ENCODE measurements at places on chromosomes 3 and 15.

DNA sequence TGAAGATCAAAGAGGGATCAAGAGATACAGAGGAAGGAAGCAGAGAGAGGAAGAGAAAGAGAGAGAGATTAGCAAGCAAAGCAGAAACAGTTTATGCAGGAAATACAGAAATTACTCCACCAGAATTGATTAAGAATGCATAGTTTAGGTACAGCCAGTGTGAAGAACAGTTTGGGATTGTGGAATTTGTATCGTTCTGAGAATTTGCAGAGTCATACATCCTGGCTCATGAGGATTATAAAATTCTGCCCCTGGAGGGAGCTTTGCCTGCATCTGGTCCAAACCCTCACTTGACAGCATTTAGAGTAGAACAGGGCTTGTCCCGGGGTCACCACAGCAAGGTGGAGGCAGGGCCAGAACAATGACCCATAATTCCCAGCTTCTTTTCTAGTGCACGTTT lies 44.1 kb downstream of the MASP1 start:
- no peak overlapping the region for H3K4me3 ChIP-seq
- no peak overlapping the region for H3K27ac ChIP-seq
- no peaks in the 10 kb centered on the region for H3K36me3 ChIP-seq
- no peak for DNase-seq
- H3K4me1 ChIP-seq: peaks cover 4% of the 10 kb centered on the region

DNA sequence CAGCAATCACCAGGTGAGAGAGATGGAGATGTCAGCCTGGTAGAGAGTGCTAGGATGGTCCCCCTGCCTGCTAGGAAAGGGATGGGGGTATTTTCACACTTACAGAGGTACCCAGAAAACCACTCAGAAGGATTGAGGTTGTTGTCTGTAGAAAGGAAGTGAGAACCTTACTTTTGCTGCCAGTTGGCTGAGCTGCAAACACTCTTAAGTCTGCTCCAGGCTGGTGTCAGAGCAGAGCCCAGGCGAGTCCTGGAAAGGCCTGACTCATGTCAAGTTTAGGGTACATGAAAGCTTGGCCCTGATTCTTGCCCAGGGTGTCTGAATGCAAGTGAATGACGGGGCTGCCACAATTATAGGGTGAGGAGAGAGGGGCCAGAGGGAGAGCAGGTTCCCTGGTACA lies 214.5 kb upstream of the TRIM42 start:
- no peaks in the 10 kb centered on the region for H3K36me3 ChIP-seq
- no peak overlapping the region for H3K27ac ChIP-seq
- H3K4me3 ChIP-seq: no peak overlapping the region

DNA sequence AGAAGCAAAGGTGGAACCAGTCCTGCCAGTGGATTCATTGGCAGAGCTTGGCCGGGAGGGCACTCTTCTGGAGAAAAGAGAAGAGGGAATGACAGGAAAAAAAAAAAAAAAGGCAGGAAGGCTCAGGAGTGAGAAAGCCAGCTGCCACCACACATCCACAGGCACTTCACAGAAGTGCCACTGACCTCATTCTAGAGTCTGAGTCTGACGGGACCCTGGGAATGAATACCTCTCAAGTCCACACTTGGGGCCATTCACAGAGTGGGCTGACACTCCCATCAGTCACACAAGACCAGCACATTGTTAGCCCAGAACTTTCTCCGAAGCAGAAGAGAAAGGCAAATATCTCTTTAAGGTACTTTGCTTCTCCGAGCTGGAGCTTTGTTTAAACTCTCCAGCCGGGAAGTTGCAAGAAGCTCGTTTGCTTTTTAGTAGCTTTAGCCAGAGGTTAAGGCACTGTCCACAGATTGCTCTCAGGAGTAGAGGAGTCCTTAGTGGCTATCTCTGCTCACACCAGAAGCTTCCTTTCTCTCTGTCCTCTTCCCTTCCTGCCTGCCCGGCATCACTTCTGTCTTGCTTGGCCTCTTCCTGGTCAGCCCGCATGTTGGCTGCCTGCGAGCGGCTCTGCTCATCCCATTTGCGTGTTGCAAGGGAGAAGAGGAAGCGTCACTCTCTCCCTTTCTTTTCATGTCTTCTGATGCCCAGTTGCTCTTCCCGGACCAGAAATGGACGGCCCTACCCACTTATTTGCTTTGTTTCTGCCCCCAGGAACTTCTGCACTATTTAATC lies 53.8 kb downstream of the CMTM6 start:
- DNase-seq: no peak
- no peaks in the 10 kb centered on the region for H3K27me3 ChIP-seq
- H3K36me3 ChIP-seq: peaks cover 58% of the 10 kb centered on the region
- H3K27ac ChIP-seq: no peak overlapping the region

DNA sequence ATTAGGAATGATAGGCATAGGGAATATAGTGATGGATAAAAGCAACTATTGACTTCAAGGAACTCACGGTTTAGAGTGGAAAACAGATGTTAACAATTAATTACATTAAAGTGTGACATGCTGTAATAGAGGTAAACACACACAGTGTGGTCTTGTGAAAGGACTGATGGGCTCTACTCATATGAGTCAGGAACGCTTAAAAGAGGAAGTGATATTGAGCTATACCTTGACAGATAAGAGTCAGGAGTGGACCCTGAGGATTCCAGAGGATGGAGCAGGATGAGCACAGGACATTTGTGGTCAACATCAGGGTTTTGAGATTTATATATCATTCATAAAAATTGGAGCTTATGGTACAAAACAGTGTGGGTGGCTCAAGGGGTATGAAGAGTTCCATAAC lies 11.0 kb downstream of the EXOG start:
- H3K36me3 ChIP-seq: peaks cover 33% of the 10 kb centered on the region
- H3K4me1 ChIP-seq: peaks cover 2% of the 10 kb centered on the region
- H3K27ac ChIP-seq: no peak overlapping the region

DNA sequence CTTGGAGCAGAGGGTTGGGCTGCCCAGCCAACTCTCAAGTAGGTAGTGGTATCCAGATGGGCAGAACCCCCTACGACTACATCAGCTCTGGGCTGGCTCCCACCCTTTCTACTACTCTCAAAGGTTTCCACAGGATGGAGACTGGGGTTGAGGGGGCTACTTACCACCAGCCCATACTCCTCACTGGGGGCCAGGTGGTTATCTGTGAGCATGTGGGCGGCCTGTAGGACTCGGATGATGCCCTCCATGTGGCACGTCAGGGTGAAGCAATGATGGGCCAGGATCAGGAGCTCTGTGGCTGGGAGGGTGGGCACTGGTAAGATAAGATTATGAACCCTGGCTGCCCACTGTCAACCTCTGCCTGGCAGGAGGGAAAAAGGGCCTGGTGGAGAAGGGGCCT lies 33.4 kb downstream of the EIF3J start:
- H3K36me3 ChIP-seq: peaks cover 59% of the 10 kb centered on the region
- peaks cover 1% of the 10 kb centered on the region for H3K4me1 ChIP-seq
- no peak for DNase-seq
- no peaks in the 10 kb centered on the region for H3K27me3 ChIP-seq
- peak overlapping the region; percentile 31 for H3K27ac ChIP-seq
- no peak overlapping the region for H3K4me3 ChIP-seq

- DNase-seq: no peak
- no peaks in the 10 kb centered on the region for H3K36me3 ChIP-seq
- no peak overlapping the region for H3K4me3 ChIP-seq
- H3K4me1 ChIP-seq: no peaks in the 10 kb centered on the region
- H3K27ac ChIP-seq: no peak overlapping the region
Measured at GRCh38 chr3:174810254-174810653, 48.9 kb upstream of the NAALADL2 start.

GRCh38 chr15:101479342-101479845 lies 10.1 kb downstream of the PCSK6 start:
- H3K36me3 ChIP-seq: no peaks in the 10 kb centered on the region
- no peak for DNase-seq
- H3K27ac ChIP-seq: no peak overlapping the region
- H3K4me1 ChIP-seq: peaks cover 2% of the 10 kb centered on the region

GRCh38 chr3:61663356-61664104 lies 102.2 kb downstream of the PTPRG start:
- no peak overlapping the region for H3K4me3 ChIP-seq
- H3K27ac ChIP-seq: no peak overlapping the region
- no peaks in the 10 kb centered on the region for H3K36me3 ChIP-seq
- no peaks in the 10 kb centered on the region for H3K4me1 ChIP-seq
- H3K27me3 ChIP-seq: no peaks in the 10 kb centered on the region
- no peak for DNase-seq

DNA sequence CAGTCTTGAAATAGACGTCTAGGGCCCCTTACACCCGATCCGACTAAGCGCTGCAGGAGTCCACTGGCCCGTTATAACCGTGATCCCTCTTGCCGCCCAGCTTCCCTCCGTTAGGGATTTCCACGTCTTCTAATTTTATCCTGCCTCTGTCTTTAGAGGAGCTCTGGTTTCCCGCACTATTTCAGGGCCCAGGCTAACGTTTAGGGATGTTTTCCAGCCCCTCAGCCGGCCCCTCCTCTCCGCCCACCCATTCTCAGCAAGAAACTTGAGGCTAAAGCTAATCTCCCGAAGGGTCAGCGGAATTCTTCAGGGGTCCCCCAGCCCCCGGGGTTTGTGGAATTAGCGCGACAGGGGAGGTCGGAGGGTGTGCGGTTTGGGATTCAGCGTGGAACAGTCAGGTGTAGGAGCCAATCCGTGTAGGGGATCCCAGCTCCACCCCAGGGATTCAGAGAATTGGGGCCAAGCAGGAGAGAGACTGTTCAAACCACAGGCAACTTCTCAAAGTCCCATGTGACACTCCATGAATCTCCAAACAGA lies 1.6 kb downstream of the PTX3 start:
- no peak overlapping the region for H3K27ac ChIP-seq
- peaks cover 1% of the 10 kb centered on the region for H3K36me3 ChIP-seq
- peaks cover 9% of the 10 kb centered on the region for H3K4me1 ChIP-seq
- H3K4me3 ChIP-seq: peak overlapping the region; percentile 54
- peaks cover 47% of the 10 kb centered on the region for H3K27me3 ChIP-seq

DNA sequence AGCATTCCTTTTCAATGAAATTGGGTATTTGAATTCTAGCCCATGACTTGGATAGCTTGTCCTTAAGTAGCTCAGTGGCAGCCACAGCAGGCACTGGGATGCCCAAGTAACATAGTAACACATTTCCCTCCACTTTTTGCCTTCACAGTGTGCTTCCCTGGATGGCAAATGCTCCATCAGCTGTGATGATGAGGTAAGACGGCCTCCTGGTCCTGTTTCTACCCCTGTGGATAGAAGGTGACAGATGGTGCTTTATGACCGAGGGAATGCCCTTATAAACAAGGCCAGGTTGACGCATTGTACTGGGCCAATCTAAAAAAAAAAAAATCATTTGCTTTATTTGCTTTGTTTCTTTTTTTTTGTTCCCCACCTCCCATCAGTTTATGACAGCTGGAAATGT lies 41.8 kb upstream of the LRTM1 start:
- no peak overlapping the region for H3K27ac ChIP-seq
- H3K36me3 ChIP-seq: no peaks in the 10 kb centered on the region
- no peaks in the 10 kb centered on the region for H3K4me1 ChIP-seq
- H3K4me3 ChIP-seq: no peak overlapping the region

DNA sequence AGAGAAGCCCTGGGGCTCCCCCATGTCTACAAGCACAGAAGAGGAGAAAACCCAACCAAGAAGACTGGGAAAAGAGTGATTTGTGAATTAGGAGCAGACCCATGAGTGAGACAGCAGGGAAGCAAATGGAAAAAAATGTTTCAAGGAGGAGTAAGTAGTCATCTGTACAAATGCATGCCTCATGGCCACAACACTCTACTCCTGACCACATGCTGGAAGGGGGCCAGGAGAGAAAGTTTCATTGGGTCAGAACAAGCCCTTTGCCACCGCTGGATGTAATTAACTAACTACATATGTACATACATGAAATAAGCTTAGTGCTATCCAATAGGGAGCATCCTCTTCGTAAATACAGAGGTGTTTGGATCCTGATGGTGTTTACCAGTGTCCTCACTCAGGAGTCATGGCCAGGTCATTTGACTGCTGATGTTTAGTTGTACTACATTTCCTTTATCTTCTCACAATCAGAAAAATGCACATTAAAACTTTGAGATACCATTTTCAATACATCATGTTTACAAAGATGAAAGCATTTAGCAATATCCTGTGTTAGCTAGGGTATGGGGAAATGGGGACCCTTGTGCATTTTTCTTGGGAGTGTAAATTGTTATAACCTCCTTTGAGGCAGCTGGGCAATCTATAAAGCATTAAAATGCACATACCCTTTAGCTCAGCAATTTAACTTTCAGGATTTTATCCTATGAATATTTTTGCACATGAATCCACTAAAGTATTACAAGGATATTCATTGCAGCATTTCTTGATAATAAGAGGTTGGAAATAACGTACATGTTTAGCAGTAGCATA lies 27.1 kb downstream of the CLRN1 start:
- peaks cover 12% of the 10 kb centered on the region for H3K27me3 ChIP-seq
- no peak overlapping the region for H3K4me3 ChIP-seq
- H3K36me3 ChIP-seq: no peaks in the 10 kb centered on the region
- H3K27ac ChIP-seq: no peak overlapping the region
- DNase-seq: no peak

- H3K4me3 ChIP-seq: no peak overlapping the region
- H3K36me3 ChIP-seq: no peaks in the 10 kb centered on the region
- no peak overlapping the region for H3K27ac ChIP-seq
- no peaks in the 10 kb centered on the region for H3K27me3 ChIP-seq
- no peak for DNase-seq
- H3K4me1 ChIP-seq: no peaks in the 10 kb centered on the region
Measured at GRCh38 chr3:117756563-117756962, 1047.0 kb downstream of the TUSC7 start.

- H3K36me3 ChIP-seq: no peaks in the 10 kb centered on the region
- H3K4me1 ChIP-seq: peaks cover 38% of the 10 kb centered on the region
- DNase-seq: no peak
- H3K4me3 ChIP-seq: no peak overlapping the region
- H3K27me3 ChIP-seq: peaks cover 8% of the 10 kb centered on the region
Measured at GRCh38 chr15:57562196-57562769, 29.4 kb upstream of the MYZAP start.

DNA sequence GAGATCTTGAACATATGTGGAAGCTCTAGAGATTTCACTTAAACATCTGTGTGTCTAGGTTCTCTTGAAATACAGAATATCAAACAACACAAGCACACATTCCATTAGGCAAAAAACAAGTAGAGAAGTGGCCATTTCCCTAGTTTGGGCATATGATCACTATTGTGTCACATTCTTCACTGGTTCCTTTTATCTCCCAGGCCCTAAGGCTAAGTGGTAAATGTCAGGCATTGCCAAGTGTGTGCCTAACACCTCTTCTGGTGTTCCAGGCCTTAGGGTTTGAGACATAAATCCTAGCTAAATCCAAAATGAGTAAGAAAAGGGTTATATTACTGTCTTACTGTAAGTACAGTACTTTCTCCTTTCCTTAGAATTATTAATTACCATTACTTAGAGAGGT lies 880.1 kb downstream of the PDCD6IP start:
- no peaks in the 10 kb centered on the region for H3K36me3 ChIP-seq
- no peaks in the 10 kb centered on the region for H3K27me3 ChIP-seq
- no peak overlapping the region for H3K27ac ChIP-seq
- H3K4me1 ChIP-seq: no peaks in the 10 kb centered on the region
